ENCODE measurements at places on chromosomes 5 and 9.

DNA sequence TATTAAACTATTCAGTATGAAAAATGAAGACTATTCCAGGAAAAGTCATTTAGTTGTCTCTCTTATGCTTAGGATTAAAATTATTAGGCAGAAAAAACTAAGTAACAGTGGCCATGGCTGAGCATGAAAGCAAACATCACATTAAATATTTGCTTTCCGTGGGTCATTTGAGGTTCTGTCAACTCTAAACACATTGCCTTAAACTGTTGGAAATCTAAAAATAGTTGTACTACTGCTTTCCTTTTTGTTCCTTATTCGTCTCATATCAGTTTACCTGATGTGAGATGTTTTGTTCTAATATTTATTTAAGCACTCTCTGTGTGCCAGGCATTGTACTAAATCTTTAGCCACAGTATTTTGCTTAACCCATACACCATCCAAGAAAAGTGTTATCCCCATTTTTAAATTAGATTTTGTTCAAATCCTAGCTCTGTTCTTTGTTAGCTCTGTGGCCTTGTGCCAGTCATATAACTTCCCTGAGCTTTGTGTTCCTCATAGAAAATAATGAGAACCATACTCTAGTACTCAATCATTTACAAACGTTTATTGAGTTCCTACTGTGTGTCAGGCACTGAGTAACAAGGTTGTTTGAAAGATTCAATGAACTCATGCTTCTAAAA lies 18.7 kb upstream of the ZNF608 start:
- no peak for DNase-seq

- no peak for DNase-seq
These were observed 967.5 kb downstream of the NR2F1-AS1 start for GRCh38 chr5:92613546-92613945.

- no peak for DNase-seq
These were observed 561.1 kb downstream of the KCTD16 start for GRCh38 chr5:144731786-144732185.

- no peak for DNase-seq
These were observed 38.0 kb downstream of the KIF24 start for GRCh38 chr9:34291023-34291422.

GRCh38 chr9:14031810-14032209 lies 282.1 kb downstream of the NFIB start:
- no peak for DNase-seq

Data from femur (tissue), 1 donor.